CMK (cell line): ENCODE measurements at places on chromosomes 5 and 9.

- DNase-seq = no peak
Observed at GRCh38 chr5:125283372-125283771, 536.9 kb upstream of the ZNF608 start.

GRCh38 chr9:100108559-100108958 lies 9.5 kb downstream of the INVS start:
- no peak for DNase-seq

DNA sequence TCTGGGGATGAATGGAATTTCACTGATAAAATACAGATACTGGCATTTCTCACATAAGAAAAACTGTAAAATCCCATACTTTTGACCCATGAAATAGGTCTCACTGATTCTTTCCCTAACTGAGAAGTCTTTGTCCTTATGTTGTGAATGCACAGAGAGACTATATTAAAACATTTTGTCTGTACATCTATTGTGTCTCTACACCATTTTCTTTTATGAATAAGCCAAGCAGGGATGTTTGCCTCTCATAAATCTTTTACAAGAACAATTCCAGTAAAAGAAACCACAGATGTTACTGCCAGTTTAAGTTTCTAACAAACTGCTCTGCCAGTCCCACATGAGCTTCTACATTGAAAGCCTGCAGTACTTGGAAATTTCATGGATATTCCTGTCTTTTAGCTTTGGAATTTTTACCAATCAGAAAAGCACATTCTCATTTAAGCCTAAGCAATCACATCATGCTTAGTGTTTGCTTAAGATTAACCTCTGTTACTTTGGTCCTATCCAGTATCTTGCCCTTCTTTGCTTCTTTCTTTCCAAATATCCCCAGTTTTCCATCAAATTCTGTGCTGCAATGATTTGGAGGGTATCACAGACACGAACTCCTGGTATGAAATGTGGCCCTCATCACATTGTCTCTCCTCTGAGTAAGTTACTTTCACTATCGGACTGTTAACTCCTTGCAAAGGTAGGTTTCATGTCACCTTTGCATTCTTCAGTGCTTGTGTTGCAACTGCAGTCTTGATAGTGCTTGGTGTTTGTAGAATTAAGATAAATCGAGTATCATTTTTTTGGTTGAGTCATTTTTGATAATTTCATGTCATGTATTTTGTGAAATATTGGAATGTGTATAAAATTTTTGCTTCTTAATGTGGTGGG lies 415.1 kb upstream of the ADAMTSL1 start:
- DNase-seq = no peak

- DNase-seq = no peak
Observed at GRCh38 chr9:109483744-109484429, 14.2 kb downstream of the PTPN3 start.

DNA sequence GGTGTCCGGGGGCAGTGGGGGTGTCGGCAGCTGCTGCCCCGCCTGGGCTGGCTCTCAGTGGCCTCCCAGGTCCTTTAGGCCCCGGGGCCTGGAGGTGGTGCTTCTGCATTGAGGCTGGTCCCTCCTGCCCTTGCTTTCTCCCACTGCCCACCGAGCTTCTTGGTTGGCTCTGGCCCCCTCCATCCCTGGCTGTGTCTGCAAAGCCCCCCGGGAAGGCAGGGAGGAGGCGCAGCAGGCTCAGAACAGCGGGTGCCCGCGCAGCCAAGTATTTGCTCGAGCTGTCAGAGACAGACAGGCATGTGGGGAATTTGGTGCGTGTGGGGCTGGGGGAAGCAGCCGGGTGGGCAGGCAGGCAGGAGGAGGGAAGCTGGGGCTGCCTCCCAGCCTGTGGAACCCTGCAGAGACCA lies 11.5 kb downstream of the CXXC5 start:
- no peak for DNase-seq

GRCh38 chr9:72477930-72478518 lies 43.4 kb upstream of the TMC1 start:
- no peak for DNase-seq

GRCh38 chr5:52844885-52845284 lies 57.2 kb downstream of the ITGA1 start:
- no peak for DNase-seq

DNA sequence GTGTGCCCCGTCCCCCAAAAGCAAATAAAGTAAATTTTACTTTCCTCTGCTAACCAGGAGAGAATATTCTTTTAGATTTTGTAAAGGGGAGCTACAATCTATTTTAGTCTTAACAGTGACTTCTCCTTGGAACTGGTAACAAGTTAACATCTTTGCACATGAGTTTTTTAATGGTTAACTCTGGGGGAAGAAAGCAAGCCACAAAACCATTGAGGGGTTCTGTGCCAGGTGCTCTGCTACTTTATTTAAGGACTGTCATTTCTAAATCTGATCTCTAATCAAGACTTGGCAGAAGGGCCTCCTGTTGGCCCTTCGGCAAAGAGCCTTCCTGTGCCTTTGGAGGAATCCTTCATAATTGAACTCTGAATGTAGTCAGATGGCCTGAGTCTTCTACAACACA lies 153.4 kb downstream of the SLC12A2 start:
- DNase-seq = no peak

DNA sequence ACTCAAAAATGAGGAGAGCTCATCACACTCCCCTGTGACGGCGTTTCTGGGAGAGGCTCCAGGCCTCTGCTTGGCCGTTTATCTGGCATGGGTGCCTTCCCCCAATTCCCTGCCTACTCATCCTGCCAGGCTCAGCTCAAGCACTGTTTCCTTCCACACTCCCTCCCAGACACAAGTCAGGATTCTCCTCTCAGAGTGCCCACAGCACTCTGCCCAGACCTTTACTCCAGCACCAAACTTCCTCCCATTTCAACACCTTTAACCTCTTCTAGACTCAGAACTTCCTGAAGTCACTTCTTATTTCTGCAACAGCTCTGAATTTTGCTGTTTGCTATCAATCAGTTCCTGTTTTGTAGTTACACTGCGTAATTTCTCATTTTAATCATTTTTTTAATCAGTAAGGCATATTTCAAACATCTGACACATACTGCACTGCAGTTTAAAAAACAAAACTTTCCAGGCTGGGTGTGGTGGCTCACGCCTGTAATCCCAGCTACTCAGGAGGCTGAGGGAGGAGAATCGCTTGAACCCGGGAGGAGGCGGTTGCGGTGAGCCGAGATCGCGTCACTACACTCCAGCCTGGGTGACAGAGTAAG lies 16.0 kb downstream of the TRMO start:
- DNase-seq = no peak

DNA sequence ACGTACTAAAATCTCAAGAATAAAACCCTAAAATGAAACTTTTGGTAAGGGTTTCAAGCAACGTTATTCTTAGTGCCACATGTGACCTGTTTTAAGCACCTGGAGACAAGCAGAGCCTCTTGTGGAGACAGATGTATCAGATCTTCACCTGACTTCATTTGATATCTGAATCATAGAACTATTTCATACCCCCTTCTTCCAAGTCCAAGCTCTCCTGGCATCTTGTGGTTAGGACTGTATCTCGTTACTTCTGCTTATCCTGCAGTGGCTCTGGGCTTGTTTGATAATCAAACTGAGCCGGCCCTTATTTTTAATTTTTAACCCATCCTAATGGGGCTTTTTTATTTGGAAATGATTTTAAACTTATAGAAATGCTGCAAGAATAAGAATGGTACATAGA lies 11.1 kb upstream of the FSD1L start:
- DNase-seq = no peak

GRCh38 chr9:104779946-104780535 lies 16.1 kb downstream of the NIPSNAP3B start:
- no peak for DNase-seq

- no peak for DNase-seq
Observed at GRCh38 chr9:111287127-111287526, 42.9 kb downstream of the OR2K2 start.

DNA sequence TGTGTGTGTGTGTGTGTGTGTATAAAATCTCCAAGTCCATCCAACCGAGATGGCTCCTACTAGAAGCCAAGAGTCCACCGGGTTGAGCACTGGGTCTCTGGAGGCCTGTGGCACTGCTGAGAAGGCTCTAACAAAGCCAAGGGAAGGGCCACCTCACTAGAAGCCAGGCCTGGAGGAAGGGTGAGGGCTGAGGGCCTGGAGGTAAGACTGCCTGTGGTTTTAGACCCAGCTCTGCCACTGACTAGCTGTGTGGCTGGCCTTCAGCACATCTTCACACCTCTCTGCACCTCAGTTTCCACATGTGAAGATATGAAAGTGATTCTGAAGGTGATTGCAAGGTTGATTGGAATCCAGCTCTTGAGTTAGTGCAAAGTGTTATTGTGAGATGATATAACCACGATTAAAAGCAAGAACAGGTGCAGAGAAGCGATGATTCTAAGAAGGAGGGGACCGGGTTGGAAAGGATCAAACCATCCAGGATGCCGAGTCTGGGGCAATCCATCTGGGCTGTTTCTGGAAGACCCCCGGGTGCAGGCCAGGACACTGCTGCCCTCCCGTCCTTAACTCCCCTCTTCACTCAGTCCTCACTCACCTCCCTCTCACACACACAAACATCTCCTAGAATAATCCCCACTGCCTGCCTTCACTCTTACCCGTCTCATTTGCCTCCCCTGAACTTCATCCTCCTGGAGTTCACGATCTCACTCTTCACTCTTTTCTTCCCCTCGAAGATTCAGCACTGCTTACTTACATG lies 2.3 kb downstream of the IL4 start:
- no peak for DNase-seq

- DNase-seq = no peak
Observed at GRCh38 chr5:109252731-109253130, 157.0 kb downstream of the PJA2 start.

GRCh38 chr5:10257870-10258269 lies 7.8 kb downstream of the CCT5 start:
- no peak for DNase-seq

DNA sequence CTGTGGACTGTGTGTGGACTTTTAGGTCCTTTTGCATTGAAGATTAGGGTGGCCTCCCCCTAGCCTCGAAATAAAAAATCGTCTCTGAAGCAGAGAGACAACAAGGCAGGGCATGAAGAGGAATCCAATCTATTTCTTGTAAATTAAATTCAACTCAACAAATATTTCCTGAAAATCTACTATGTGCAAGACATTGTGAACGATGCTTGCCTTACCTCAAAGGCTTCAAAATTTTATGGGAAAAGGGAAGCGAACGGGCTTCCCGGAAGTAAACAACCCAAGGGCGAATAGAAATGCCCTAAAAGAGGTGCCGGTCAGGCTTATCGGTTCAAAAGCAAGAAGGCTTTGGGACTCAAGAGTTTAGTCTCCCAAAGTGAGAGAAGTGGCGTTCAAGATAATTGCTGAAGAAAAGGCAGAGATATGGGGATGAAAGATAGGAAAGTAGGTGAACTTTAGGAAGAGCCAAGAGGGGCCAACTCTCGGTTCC lies 525 bp downstream of the KIF24 start:
- no peak for DNase-seq

GRCh38 chr5:68458416-68459021 lies 243.0 kb downstream of the PIK3R1 start:
- DNase-seq = no peak

DNA sequence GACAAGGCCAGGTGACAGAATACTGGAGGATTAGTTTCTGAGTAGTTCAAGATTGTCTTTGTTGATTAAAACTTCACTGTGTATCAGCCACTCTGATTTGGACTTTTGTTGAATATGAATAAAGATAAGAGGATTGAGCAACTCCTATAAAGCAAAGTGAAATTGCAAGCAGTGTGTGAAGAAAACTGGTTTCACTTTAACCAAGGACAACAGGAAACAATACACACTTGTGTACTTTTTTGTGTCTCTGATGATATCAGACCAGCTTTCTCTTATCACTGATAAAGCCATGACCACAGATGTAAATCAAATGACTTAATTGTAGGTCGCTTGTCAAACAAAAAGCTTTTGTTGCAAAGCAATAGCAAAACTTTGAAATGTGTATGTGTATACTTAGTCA lies 268.6 kb downstream of the FER start:
- no peak for DNase-seq

GRCh38 chr9:106745876-106746275 lies 117.1 kb upstream of the ZNF462 start:
- no peak for DNase-seq

GRCh38 chr9:94188246-94188645 lies 70.9 kb upstream of the ZNF169 start:
- DNase-seq = no peak

DNA sequence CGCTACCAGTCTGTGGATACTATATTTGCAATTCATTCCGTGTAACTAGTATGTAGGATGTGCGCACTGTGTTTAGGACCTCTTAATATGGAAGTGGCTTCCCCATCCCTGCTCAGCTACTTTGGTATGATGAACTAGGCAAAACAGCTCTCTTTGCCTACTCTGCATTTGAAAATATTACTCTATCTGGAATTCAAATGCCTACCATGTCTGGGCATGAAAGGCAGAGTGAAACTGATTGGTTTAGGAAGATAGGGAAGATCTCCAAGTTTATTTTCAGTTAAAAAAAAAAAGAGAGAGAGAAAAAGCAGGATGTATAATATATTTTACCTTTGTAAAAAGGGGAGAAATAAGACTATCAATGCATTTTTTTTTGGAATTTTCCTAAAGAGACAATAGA lies 74.1 kb upstream of the ELL2 start:
- no peak for DNase-seq

DNA sequence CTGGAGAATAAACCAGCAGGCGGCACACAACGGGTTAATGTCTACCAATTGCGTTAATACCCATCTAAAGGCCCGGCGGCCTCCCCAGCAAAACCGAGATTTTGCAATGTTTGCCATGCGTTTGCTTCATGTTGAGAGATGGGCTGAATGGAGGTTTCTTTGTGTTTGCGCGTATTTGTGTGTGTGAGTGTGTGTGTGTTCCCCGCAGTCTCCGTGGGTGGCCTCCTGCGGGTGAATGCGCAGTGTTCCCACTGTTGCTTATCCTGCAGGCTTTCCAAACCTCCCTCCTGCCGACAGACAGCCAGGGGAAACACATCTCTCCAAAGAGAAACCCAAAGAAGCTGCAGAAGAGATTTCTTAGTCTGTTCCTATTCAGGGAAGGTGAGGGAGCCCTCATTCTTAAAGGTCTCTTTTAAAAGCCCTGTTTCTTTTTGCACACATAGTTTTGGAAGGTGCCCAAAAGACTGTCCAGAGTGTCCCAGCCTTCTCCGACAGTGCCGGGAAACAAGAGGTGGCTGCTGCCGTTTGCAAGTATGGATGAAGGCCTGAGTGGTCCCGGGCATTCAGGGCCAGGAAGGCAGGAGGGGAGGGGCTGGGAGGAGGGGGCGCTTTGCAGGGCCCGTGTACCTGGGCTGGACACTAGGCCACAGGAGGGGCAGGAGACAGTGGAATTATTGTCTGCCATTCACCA lies 103.8 kb upstream of the ERCC6L2 start:
- no peak for DNase-seq

DNA sequence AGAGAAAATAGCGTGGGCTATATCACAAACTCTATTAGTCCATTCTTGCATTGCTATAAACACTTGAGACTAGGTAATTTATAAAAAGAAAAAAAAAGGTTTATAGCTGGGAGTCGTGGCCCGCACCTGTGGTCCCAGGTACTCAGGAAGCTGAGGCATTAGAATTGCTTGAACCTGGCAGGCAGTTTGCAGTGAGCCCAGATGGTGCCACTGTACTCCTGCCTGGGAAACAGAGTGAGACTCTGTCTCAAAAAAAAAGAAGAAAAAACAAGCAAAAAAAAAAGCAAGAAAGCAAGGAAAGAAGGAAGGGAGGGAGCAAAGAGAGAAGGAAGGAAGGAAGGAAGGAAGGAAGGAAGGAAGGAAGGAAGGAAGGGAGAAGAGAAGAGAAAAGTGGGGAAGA lies 904.2 kb upstream of the EDIL3 start:
- DNase-seq = no peak

- DNase-seq = no peak
Observed at GRCh38 chr5:162684145-162684544, 616.6 kb downstream of the GABRG2 start.

- DNase-seq = no peak
Observed at GRCh38 chr5:123099514-123100151, 10.6 kb downstream of the PRDM6 start.

- no peak for DNase-seq
Observed at GRCh38 chr5:9405196-9405754, 140.6 kb downstream of the SEMA5A start.
